ENCODE measurements at places on chromosomes 7 and 10.

GRCh38 chr7:88509341-88509740 is 202.6 kb upstream of the STEAP4 start:
- DNase-seq = no peak

GRCh38 chr10:48613016-48613415 is 8.1 kb upstream of the ARHGAP22 start:
- DNase-seq = no peak

- DNase-seq = no peak
These were observed 11.5 kb upstream of the NT5C2 start for GRCh38 chr10:103204353-103205255.

- no peak for DNase-seq
These were observed 495.8 kb downstream of the PARD3 start for GRCh38 chr10:34319197-34319846.

GRCh38 chr10:126087153-126087680 is 190.9 kb downstream of the FANK1 start:
- DNase-seq = no peak

GRCh38 chr7:7331523-7331922 is 149.2 kb downstream of the C1GALT1 start:
- DNase-seq = no peak

- no peak for DNase-seq
These were observed 196.1 kb upstream of the SVIL start for GRCh38 chr10:29830531-29831512.

GRCh38 chr10:3668966-3669330 is 116.1 kb downstream of the KLF6 start:
- DNase-seq = no peak

Data from occipital lobe (tissue), 3 donors.